ENCODE measurements at places on chromosomes 5 and 9.

DNA sequence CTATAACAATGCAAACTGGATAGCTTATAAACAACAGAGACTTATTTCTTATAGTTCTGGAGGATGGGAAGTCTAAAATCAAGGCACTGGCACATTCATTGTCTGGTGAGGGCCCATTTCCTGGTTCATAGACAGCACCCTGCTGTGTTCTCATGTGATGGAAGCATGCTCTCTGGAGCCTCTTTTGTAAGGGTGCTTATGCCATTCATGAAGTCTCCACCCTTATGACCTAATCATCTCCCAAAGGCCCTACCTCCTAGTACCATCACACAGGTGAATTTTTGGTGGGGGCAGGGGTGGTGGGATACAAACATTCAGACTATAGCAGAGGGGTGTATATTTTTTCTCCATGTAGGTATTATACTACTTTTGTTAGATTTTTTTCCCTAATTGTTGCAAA, 92.4 kb downstream of the UNC13B start:
- no peak for DNase-seq

GRCh38 chr5:91090995-91091394, 292.1 kb downstream of the ARRDC3 start:
- no peak for DNase-seq

DNA sequence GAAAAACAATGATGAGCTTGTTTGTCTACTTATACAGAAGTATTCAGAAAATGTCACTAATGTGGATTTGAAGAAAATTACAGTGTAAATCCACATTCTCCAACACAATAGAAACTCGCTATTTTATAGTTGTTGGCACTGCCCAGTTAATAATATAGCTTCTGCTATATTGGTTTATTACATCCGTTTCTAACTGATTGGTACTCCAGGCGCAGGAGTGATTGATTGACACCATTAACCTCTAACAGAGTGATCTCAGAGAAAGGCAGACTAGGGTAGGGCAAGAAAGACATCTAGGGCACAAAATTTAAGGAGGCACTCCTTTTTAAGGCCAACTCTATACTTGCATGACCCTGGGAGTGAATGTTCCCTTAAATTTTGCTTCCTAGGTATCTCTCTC, 84.0 kb upstream of the MIER3 start:
- no peak for DNase-seq

DNA sequence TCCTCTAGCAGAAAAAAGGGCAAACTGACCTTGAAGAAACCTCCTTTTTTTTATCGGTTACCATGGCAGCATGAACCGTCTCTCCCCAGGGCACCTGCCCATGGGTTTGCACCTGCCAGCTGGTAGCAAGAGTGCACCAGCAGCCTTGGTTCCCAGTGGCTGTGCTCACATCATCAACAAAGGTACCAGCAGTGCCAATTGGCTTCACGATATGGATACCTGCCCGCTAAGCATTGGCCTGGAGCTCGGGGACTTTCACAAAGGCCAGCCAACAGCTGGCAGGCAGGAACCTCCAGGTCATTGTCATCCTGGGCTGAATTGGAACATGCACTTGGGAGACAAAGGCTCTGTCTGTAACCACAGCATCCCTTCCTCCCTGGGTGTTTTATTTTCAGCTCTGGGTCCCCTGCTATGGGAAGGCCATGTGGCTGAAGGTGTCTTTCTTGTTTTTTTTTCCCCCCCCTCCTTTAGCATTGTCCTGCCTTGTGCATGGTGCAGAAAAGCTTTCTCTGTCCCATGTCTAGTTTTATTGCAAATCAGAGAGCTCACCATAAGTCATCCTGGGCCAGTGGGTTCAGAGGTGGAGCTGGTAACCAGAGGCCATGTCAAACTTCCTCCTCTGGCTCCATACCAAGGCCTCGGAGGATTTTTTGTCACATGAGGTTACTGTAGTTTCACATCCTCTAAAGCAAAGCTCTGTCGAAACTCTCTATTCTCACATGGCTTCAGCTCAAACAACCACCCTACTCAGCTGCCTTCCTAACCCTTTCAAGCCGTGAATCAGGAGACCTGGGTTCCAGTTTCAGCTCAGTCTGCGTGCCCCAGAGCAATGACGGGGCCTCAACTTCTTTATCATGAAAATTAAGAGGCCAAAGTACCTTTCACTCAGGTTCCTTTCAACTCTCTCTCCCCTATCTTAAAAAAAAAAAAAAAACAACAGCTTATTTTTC, 145.5 kb upstream of the MAP3K1 start:
- DNase-seq, result peak; percentile 72

DNA sequence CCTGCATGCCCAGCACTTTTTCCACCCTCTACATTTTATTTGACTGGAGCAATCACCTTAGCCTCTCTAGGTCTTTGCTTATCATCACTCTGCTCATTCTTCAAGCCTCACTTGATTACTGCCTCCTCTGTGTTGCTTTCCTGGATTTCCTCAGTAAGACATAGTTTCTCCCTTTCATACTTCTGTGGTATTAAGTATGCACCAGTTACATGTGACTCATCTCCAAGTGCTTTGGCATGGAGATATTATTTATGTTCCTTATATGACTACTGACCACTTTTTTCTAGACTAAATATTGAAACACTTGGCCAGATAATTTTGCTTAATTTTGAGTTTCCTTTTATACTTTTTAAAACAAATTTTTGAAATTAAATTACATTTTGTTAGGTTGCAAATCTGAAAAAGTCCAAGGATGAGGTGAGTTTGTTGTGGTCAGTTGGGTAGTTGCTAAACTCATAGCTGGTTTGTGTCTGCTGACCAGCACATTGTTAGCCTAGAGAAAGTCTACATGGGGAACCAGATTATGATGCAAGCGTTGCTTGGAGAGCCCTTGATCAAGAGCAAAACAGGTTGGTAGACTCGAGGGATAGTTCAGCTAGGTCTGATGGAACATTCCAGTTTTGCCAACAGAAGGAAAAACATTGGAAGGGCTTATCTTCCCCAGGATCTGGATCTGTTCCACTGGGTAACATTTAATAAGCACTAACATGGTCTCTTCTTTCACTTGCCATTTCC, 140.2 kb downstream of the TMC1 start:
- no peak for DNase-seq

DNA sequence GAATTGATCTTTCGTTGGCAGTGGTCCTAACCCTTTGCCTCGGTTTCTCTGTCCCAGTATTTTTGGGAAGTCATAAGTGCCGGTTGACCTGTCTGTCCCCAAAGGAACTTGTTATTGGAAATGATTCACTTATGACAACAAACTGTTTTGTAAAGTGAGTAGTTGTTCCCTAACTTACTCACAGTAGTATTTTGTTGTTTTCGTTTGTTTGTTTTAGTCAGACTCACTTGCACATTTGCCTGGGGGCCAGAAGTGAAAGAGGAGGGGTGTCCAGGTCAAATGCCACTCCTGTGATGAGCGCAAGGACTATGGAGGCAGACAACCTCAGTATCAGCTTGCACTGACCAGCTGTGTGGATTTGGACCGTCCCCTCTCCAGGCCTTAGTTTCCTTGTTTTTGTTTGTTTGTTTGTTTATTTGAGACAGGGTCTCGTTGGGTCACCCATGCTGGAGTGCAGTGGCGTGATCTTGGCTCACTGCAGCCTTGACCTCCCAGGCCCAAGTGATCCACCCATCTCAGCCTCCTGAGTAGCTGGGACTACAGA, 47.3 kb downstream of the ANKRD55 start:
- DNase-seq, result no peak

DNA sequence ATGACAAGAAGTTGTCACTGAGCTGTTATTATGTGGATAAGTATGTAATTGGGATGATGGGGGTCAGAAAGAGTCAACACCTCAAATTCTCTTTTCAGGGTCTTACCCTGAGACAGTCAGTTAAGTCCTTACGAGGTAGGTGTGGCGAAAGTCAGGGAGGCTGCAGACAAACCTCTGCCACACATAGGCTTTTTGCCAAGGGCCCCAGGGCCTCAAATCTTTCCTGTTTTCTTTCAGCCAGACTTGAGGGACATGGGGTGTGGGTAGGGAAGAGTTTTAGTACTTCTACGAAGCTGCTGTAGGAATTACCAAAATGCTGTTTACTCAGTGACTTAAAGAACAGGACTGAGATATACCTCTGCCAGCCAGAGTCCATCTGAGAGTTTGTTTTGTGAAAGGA, 13.8 kb downstream of the OR2S2 start:
- DNase-seq, result no peak

- DNase-seq, result no peak
These were observed 323.5 kb upstream of the PTGER4 start for GRCh38 chr5:40356248-40356647.

DNA sequence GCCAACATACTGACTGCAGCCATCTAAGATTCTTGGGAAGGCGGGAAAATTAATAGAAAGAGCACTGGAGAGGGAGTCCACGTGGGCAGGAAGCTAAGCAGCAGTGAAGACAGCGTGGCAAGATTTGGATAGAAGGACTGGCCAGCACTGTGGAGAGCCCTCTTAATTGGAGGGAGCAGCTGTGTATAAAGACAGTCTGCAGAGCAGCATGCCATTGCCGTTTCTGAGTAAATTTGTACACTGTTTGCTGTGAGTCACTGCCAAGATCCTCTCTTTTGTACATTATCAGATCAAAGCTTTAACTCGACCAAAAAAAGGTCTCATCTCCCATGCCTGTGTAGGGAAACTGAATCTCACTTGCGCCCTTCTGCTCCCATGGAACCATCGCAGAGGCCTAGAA, 45.3 kb downstream of the INSYN2B start:
- no peak for DNase-seq

DNA sequence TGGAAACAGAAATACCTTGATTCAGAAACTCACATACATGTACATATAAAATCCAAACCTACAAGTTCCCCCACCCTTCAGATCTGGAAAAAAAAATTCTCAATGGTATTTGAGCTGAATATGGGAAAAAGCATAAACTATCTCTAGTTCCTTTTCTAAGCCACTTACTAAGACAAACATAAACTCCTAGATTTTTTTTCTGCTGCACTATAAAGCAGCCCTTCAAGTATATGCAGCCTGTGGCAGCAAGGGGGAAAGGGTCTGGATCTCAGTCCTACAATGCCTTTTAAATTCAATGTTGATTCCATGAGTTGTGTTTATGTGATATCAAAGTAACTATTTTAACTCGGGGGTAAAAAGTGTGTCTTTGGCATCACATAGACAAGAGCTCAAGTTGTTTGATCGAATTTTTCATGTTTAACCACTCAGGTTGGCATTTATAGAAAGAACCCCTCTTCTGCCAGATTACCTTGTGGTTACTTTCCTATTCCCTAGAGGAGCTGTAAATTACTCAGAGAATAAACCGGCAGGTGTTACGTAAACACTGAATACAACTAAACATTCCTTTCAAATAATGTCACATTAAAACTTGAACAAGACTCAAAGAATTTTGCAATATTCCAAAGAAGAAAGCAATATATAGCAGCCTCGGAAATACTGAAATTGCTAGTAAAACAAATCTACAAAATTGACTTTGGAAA, 91.8 kb upstream of the FER start:
- DNase-seq, result no peak

- no peak for DNase-seq
These were observed 4.9 kb downstream of the IRX2 start for GRCh38 chr5:2746561-2747032.

GRCh38 chr9:3181049-3181953, 337.4 kb upstream of the PUM3 start:
- DNase-seq, result peak; percentile 47

DNA sequence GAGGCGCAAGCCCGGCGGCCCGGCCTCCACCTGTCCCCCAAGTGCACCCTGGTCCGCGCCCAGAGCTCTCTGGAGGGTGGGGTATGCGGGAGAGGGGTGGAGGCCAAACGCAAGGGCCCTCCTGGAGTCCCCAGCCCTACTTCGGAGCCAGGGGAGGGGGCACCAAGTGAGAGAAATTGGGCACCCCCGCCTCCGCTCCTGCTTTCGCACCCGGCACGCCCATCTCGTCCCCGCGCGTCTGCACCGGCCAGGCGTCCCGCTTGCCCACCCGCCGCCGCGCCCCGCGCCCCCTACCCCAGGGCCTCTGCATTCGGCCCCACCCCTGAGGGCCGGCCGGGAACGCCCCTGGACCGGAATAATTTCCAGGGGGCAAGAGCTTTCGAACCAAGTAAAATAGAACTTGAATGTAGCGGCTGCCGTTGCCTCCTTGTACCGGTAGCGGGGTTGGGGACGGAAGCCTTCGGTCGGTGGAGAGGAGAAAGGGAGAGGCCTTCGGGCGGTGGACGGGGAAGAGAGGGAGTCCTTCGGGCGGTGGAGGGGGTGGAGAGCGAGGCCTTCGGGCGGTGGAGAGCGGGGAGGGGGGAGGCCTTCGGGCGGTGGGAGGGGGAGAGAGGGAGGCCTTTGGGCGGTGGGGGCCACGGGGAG, 694 bp upstream of the PHPT1 start:
- DNase-seq, result peak; percentile 42

DNA sequence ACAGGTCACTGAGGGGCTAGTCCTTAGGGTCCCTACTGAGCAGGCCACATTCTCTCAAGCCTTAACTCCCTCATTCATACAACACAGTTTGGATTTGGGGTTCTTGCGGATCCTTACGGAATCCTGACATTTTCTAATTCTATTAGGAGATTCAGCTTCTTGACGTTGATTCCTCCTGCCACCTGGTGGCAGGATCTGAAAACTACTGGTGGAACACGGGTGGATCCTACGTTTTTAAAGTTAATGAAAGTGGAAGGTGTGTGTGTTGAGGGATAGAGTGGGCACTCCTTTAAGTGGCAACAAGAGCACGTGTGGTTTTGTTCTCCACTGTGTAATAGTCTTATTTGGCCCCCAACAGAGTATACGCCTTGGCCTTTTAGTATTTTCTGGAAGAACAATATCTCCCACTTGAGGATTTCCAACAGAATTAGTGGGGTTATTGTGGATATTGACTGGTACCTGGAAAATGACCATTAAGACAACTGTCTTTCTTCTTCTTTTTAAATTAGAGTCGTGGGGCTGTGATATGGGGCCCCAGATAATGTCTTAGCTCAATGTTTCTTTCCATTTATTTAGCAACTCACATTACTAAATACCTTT, 25.2 kb downstream of the SLC28A3 start:
- peak; percentile 68 for DNase-seq

GRCh38 chr5:137236252-137236651, 262.9 kb downstream of the SPOCK1 start:
- no peak for DNase-seq

GRCh38 chr5:95799191-95799835, 23.2 kb downstream of the GLRX start:
- DNase-seq, result no peak

GRCh38 chr5:101370181-101370580, 467.1 kb upstream of the ST8SIA4 start:
- DNase-seq, result no peak

- DNase-seq, result no peak
These were observed 79.4 kb upstream of the CCDC112 start for GRCh38 chr5:115375893-115376292.

DNA sequence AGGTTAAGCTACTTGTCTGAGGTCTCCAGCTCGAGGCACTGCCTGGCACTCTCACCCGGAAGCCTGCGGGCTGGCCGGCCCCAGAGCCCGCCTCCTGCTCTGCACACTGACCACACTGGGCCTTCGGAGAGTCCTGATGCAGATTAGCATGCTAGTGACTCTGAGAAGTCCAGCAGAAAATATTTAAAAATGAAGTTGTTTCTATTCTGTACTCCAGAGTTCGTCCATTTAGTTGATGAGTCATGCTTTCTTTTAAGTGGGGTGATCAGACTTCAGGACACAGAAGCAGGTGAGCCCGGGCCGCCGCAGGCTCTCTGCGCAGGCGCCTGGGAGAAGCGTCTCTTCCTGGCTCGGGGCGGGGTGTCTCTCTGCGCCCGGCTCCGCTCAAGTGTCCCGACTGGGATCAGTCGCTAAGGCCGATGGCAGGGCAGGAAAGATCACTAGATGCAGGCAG, 32.5 kb downstream of the FAM240B start:
- DNase-seq, result peak; percentile 44

- DNase-seq, result no peak
These were observed at the start of gene PRUNE2 for GRCh38 chr9:76905791-76906646. PRUNE2 (minus strand) TSS chr9:76906114; CDS start chr9:76905963, 151 bp downstream.

- DNase-seq, result no peak
These were observed 312.5 kb downstream of the NPR3 start for GRCh38 chr5:33023649-33024048.
